Mesothelial cell of epicardium (in vitro differentiated cells): ENCODE measurements at places on chromosomes 5 and 9.

GRCh38 chr5:73424556-73424977, 24.0 kb downstream of the FOXD1 start:
- DNase-seq: no peak

- no peak for DNase-seq
Measured at GRCh38 chr5:73154208-73155006, 18.6 kb upstream of the TMEM174 start.

- DNase-seq: no peak
Measured at GRCh38 chr5:90889325-90889600, 330.7 kb downstream of the ADGRV1 start.

DNA sequence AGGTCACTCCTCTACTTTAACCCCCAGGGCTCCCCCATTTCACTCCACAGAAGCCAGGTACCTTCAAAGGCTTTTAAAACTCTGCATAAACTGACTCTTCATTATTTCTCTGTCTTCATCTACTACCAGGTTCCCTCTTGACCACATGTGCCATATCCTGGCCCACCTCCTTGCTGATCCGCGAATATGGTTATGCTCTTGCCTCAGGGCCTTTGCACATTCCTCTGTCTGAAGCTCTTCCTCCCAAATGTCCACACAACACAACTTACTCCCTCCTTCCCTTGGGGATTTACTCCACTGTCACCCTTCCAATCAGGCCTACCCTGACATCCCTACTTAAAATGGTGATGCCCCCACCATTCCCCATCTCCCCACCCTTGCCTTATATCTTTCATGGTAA, 134.6 kb upstream of the ANKRD55 start:
- DNase-seq: no peak

DNA sequence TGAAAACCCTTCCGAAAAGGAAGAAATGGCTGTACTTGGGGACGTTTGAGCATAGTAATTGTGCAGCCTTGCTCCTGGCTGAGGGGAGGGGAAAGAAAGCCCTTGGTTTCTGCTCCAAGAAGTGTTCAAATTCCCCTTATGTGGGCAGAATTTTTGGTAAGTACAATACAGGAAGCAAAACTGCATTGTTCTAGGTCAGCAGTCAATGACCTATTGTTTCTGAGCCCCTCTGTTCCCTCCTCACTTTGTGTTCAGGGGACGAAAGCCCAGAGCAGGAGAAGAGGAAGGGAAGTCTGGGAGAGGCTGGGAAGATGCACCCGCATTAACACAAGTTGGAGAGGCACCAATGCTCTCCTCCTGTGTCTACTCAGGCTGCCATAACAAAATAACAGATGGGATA, 11.9 kb downstream of the BASP1 start:
- no peak for DNase-seq

DNA sequence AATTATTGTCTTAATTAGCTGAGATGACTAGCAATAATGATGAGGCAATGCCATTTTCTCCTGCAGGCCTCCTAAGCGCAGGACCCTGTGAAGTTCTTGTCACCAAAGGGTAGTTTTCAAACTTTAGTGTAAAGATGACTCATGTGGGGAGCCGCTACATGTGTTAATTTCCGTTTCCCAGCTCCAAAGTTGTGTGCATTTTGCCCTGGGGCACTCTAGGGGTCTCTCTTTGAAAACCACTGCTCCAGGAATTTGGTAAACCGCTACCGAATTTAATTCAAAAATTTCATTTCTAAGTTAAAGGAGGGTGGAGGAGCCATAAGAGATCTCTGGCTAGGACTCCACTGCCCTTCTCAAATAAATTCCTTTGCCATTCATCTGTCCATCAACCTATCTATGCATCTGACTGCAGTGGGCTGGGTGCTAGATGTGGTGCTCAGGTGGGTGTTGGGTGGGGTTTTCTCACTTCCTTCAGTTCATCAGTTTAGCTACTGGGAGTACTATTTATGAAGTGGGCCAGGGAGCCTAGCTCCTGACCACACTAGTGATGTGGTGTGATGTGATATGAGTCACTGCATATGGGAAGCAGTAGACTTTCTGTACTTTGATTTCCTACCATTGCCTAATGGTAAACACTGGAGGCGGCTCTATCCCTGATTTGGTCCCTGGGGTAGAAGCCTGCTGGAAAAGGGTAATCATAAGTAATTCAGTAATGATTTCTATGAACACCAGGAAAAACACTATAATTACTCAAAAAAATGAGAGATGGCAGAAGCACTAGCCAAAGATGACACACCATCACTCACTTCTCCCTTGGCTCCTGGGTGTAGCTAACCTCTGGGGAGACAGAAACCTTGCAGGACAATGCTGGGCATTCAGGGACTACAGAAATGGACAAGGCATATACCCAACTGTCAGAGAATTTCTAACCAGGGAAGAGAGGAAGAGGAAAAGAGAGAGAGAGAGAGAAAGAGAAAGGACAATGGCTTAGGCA, 4.0 kb upstream of the ZSWIM6 start:
- no peak for DNase-seq

GRCh38 chr5:104363567-104363966, 801.0 kb upstream of the NUDT12 start:
- DNase-seq: no peak

DNA sequence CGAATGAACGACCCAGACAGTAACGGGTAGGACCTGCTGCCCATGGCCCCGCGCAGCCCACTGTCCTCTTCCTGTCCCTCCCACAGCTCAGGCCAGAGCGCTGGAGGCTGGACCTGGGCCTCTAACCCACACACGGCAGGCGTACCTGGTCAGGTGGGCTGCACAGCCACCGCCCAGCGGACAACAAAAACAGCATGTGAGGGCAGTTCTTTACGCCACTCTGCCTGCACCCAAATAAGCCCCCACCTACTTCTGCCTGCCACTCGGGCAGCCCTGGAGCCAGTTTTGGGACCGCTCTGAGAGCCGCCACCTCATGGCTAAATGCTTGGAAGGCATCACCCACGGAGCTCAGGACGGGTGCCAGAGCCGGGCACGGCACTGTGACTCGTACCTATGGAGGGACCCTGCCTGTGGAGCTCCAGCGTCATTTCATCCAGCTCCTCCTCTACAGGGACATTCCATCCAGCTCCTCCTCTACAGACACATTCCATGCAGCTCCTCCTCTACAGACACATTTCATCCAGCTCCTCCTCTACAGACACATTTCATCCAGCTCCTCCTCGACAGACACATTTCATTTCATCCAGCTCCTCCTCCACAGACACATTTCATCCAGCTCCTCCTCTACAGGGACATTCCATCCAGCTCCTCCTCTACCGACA, 18.9 kb downstream of the CLPTM1L start:
- peak; percentile 27 for DNase-seq

DNA sequence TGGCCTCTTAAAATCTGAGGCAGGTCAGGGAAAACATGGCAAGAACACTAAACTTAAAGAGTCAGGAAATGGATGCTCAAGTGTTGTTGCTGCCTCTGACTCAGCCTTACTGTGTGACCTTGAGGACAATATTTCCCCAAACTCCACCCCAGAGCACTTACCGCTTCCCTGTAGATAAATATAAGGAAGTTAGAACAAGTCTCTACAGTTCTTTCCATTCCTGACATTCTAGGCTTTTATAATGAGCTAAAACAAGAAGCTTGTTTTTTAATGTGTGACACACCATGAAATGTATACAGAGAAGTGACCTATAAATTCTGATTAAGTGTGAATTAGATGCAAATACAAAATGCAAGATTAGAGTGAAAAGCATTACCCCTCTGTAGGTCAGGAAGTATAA, 129.3 kb downstream of the GRIA1 start:
- DNase-seq: no peak

GRCh38 chr5:2899311-2899710, 147.8 kb upstream of the IRX2 start:
- DNase-seq: no peak

- no peak for DNase-seq
Measured at GRCh38 chr9:8733131-8733954, 933.8 kb upstream of the DMAC1 start.

DNA sequence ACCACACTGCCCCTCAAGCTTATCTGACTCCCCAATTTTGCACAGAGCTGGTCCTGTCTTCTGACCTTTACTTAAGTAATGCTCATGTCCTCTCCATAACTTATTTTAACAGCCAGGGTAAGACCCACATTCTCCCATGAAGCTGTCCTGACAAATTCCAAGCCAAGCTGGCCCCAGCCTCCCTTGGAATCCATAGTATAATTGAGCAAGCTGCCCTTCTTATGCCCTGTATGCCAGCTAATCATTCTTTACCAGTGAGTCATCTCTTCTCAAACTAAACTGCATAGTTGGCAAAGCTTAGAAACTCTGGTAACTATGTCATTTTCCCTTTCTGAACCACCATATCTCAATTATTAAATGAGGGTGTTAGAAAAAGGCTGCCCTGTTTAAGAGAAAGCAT, 92.4 kb downstream of the NFIB start:
- DNase-seq: no peak

DNA sequence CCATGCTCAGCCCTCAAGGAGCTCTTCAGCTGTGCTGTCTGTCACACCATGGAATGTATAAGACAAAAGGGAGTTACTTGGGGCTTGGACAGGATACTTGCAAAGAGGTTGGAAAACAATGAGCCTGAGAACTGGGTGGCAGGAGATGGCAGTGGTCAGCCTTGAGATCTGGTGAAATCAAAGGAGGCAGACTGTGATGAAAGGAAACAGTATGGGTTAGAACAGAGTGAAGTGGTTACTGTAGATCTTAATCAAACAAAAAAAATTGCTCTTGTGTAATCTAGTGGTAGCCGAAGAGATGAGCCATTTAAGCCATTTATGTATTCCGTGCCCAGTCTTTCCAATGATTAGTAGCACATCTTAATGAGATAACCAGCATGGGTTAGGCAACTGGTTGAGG, 142.2 kb downstream of the SV2C start:
- DNase-seq: no peak

DNA sequence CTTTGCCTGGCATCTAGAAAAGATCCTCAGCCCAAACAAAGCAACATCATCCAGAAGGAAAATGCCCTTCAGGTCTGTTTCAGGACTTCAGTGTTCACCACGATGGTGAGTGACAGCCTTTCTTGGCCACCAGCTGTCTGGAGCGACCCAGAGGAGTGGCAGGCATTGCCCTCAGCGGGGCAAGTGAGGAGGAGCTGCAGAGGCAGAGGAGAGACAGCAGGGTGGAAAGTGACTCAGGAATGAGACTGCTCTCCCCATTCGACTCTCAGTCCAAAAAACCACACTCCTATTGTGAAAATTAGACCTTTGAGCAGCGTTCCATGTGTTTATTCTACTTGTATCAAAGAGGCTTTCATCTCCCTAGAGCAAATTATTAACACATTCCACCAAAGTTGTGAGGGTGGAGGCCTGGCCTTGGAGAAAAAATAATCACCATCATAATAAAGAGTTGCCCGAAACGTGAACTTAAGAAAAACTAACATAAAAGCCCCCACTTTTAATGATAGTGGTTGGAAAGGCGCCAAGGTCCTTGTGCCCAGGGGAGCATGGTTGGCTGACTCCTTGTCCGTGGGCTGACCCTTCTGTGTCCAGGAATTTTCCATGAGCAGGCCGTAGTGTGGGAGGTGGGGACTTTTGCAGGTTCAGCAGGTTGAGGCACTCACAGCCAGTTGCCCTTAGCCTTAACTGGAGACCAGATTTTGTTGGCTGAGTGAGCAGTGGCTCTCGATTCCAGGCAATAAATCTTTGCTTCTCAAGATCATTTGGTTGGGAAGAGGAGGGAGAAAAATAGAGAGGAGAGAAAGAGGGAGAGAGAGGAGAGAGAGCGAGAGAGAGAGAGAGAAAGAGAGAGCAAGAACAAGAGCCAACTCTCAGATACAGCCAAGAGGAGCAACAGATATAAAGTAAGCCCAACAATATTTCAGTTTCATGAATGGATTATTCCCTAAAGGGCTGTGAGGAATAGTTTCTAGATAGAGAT, 125.9 kb upstream of the ANKRD55 start:
- DNase-seq: no peak

DNA sequence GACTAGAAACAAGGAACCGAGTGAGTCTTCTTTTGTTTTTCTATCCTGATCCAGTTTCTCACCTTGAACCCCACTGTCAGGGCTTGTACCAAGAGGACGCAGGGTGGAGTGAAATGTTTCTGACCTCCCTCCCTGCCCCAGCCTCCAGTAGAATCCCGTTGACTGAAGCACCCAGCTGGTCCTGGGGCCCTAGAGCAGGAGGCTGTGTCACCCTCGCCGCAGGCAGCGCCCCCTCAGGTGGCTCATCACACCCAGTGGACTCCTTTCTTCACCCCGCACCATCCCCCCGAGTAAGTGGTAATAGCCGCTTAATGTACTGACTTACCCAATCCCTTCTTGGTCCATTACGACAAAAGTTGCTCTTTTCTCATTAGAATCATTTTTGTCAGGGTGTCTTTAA, 53.8 kb downstream of the MVB12B start:
- no peak for DNase-seq

DNA sequence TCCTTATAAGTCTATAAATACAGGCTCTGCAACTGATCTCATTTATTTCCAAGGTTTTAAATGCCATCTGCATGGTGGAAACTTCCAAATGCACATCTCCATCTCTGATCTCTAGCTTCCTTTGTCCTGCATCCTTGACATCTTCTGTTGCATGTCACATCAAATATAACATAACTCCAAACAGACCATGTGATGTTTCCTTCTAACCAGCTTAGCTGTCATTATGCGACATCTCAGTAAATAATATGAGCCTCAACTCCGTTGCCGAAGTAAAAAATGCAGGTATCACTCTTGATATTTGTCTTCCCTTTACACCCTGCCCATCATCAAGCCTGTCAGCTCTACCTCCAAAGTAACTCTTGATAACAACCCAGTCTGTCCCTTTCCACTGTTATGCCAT, 506.4 kb upstream of the C9orf72 start:
- DNase-seq: no peak

DNA sequence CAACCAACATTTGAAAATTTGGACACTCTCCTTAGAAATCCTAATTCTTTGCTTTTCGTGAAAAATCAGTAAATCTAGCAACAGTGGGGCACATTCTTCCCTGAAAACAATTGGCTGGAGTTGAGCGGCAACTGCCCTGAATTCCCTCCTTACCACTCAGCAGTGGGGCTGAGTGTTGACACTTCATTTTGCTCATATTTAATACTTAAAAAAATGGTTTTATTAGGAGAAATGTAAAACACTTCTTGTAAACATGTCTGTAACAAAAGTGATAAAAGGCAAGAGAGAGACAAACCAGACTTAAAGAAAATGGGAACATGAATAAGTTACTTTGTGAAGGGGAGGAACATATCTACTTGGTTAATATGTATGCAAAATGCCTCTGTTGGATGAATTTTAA, 193.5 kb downstream of the CNTLN start:
- no peak for DNase-seq

DNA sequence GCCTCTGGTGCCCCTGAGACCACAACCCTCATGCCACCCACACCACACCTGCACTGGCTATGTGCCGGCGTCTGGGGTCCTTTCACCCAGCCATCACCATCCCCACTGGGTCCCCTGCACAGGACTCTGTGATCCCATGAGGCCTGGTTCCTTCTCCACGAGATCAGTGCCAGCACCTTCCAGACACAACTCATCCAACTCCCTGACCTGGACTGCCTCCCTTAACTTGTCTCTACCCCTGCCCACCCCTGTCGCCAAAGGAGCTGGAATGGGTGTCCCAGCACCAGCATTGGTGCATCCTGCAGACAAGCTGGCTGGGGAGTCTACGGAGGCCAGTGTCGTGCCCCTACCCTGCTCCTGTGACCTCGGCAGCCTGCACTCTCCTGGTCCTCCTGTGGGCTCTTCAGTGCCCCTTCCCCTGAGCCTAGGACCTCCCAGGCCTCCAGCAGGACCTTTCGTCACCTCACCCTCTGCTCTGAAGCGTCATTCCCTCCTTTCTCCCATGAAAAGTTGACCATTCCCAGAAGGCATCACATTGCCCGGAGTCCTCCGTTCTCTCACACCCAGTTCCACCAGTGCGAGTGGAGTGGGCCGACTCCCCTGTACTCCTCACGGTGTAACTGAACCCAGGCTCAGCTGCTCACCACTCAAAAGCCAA, 87.7 kb downstream of the NSUN2 start:
- peak; percentile 14 for DNase-seq
